ENCODE measurements at places on chromosomes 4 and X. TPM values are rescaled to one million over a fixed set of nuclear protein-coding genes. Genes with fewer than 3 reads are reported as not detected.

Gene FAM114A1
- 66.5 TPM for total RNA-seq

Gene GBA3
- not detected for total RNA-seq

Gene XG
- total RNA-seq: 0.11 TPM

Gene P2RY4
- total RNA-seq: 0.09 TPM

Gene ABCG2
- 6.1 TPM for total RNA-seq

Gene MAGEE1
- 0.33 TPM for total RNA-seq

Gene MAGEC1
- not detected for total RNA-seq

Gene NPY1R
- under 0.01 TPM for total RNA-seq

Gene FRMPD4
- under 0.01 TPM for total RNA-seq

Gene TCEAL5
- not detected for total RNA-seq

Gene CYSLTR1
- total RNA-seq: not detected

Gene SPANXC
- not detected for total RNA-seq

Gene DRP2
- not detected for total RNA-seq

Gene LDB2
- 722 TPM for total RNA-seq

Gene CASP6
- 44.2 TPM for total RNA-seq

Gene FGF13
- 21.0 TPM for total RNA-seq
